Stimulated activated CD8-positive, alpha-beta memory T cell treated with anti-CD3 and anti-CD28 coated beads, Interleukin-7, amount 100 ng/mL, for 1 hour (primary cell): ENCODE measurements at places on chromosomes 5 and 9.

- no peak for DNase-seq
Observed at GRCh38 chr5:2876183-2876582, 124.7 kb upstream of the IRX2 start.

- DNase-seq = no peak
Observed at GRCh38 chr9:77751341-77752091, 103.4 kb upstream of the GNA14 start.

DNA sequence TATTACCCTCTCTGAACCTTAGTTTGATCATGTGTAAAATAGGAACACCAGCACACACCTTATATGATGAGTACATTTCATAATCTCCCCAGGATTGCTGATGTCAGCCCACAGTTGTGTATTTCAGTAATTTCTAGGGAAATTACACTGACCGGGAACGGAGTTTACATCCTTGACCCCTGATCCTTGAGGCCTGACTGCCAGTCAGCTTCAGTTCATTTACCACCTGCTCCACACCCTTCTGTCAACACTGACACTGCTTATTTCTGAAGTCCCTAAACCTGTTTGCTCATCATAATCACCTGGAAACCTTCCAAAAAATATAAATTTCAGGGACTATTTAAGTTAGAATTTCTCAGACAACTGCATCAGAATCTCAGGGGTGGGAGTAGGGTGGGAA lies 55.3 kb downstream of the ZNF622 start:
- DNase-seq = no peak

DNA sequence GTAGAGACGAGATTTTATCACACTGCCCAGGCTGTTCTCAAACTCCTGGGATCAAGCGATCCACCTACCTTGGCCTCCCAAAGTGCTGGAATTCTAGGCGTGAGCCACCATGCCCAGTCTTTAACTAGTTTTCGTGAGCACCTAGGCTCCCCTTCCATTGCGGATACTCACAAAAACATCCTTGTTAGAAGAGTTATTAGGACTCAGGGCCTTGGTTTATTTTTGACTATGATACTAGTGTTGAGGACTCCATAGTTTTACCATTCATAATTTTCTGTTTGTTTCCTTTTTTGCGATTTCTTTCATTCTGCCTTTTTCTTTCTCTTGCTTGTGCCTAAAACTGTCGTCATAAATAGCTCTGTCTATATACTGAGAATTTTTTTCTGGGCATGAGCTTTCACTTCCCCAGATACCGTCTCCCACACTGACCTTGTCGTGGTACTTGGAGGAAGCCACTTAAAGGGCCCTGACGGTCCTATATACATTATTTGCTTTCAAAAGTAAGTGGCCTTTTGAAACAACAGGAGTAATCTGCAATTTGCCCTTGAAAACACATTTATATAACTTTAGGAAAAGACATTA lies 5.2 kb downstream of the F2R start:
- DNase-seq = no peak

DNA sequence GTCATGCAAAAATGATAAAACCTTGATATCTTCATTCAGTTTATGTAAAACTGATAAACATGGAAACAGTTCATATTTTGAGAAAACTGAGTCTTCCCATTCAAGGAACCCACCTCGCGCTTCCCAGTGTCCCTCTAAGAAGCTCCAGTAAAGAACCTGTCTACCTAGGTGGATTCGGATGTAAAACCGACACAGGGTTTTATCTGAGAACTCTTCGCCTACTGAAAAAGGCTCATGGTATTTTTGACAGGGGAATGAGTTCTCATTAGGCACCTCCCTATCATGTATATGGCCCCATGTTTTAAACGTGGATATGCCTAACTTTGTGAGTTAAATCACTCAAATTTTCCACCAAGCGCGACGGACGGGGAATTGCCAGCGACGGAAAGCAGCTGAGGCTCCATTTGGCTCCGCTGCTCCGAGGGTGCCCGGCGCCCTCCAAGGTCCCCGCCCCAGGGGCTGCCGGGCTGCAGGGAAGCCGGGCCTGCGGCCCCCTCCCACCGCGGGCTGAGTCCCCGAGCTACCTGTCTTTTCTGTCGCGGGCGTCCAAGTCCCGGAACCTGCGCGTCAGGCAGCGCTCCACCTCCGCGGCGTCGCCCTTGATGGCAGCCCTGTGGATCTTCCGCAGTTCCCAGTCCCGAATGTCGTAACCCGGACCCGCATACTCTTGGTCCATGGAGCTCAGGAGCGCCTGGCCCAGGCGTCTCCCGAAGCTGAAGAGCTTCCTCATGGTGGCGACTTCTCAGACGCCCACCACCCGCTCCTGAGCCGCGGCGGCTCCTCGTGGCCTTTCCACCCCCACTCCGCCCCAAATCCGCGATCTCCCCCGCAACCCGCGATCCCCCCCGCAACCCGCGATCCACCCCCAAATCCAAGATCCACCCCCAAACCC lies 594 bp downstream of the ANKRD18A start:
- DNase-seq = no peak

- DNase-seq = no peak
Observed at GRCh38 chr9:110260911-110261310, 4.6 kb upstream of the TXN start.

DNA sequence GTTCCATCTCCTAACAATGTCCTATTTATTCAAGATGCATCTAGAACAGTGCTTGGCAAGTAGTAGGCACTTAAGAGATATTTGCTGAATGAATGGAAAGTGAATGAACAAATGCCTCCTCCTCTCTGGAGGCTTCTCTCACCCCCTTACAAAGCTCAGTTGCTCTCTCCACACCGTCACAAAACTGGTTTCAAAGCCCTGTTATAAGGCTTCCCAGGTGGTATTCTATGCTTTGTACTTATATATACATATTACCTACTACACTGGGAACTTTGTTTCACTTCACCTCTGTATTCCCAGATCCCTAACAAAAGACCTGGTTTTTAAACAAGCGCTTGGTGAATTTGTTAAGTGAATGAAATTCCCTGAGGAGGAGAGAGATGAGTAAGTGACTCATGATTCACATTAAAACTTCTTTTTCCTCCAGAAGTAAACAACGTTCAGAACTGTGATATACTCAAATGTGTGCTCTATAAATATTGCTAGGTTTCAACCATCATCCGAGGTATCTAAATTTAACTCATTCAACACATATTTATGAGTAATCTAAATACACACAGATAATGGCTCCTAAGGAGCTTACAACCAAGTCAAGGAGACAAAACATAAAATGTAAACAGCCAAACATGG lies 36.0 kb downstream of the DENND1A start:
- no peak for DNase-seq
